ENCODE measurements at places on chromosomes 6 and 20. TPM values are rescaled to one million over a fixed set of nuclear protein-coding genes. Genes with fewer than 3 reads are reported as not detected.

- peaks cover 2% of the 10 kb centered on the region for H3K27me3 ChIP-seq
- DNase-seq, result no peak
- no peak overlapping the region for H3K27ac ChIP-seq
- H3K4me3 ChIP-seq, result no peak overlapping the region
- no peaks in the 10 kb centered on the region for H3K36me3 ChIP-seq
Observed at GRCh38 chr6:56727097-56727850, 84.6 kb upstream of the DST start.

DNA sequence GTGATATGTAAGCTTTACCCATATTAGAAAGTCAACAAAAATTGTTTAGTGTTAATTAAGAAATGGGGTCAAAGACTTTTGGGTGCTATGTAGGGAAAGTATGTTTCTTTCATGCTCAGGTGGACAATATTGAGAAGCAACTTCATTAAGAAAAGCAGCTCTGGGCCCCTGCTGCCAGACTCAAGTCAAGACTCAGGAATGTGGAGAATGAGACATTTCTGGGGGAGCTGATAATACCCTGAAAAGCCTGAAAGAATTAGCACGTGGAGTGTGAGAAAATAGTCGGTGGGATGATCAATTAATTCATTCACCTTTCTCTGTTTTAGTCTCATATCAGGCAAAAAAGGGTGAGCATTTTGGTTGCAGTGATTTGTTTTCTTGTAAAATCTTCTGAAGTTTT is 175.1 kb upstream of the IMPG1 start:
- H3K27me3 ChIP-seq, result no peaks in the 10 kb centered on the region
- no peaks in the 10 kb centered on the region for H3K4me1 ChIP-seq
- no peaks in the 10 kb centered on the region for H3K36me3 ChIP-seq
- no peak for DNase-seq
- no peak overlapping the region for H3K27ac ChIP-seq

- H3K27me3 ChIP-seq, result peaks cover 1% of the 10 kb centered on the region
- no peak for DNase-seq
- H3K4me1 ChIP-seq, result peaks cover 11% of the 10 kb centered on the region
- H3K27ac ChIP-seq, result no peak overlapping the region
- no peaks in the 10 kb centered on the region for H3K36me3 ChIP-seq
Observed at GRCh38 chr6:144278659-144279314, 6.3 kb upstream of the UTRN start.

DNA sequence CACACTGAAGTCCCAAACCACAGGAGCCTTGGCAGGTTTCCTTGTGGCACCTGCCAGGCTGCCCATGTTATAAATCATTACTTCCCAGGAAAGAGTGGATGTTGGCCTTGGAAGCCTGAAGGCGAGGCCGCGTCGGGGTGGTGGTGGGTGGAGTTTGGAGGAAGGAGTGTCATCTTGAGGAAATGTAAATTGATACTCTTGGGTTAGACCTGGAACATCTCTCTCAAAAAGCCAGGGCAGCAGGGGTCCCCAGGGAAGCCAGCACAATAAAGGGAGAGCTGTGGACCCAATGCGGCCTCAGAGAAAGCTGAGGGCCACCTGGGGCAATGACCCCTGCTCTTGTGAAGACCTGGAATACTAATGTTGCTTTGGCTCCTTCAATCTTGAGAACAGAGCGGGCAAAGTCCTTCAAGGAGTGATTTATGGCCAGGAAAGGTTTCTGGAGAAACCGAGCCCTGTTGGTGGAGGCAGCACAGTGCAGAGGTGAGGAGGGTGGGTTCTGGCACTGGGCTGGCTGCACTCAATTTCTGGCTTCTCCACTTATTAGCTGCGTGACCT is 26.3 kb upstream of the TRAF3IP2 start:
- DNase-seq, result no peak
- H3K27ac ChIP-seq, result no peak overlapping the region
- H3K4me1 ChIP-seq, result no peaks in the 10 kb centered on the region
- no peaks in the 10 kb centered on the region for H3K36me3 ChIP-seq
- H3K27me3 ChIP-seq, result peaks cover 4% of the 10 kb centered on the region

DNA sequence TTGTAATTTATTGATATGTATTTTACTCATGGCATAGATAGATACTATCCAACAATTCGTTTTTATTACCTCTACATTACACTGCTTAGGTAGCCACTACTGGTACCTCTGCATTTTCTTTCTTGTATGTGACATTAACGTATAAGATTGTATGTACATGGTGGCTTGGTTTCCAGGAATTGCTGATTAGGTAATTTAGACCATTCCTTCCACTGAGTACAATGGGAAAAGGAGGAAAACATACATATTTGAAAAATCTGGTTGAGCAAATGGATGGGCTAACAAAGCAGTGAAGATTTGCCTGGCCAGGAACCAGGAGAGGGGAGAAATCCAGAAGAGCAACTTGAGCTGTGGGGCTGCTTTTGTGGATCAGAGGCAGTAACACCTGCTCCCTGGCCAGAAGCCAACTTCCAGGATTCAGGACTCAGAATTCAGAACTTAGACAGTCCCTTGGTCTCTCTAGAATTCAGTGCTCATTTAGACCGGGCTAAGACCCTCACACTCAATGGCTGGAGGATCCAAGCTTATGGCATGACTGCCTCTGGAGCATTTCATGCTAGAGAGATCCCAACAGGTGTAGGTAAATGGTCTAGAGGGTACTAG is 17.9 kb upstream of the MICB start:
- H3K4me3 ChIP-seq, result no peak overlapping the region
- H3K36me3 ChIP-seq, result no peaks in the 10 kb centered on the region
- peaks cover 3% of the 10 kb centered on the region for H3K4me1 ChIP-seq
- peaks cover 2% of the 10 kb centered on the region for H3K27me3 ChIP-seq

DNA sequence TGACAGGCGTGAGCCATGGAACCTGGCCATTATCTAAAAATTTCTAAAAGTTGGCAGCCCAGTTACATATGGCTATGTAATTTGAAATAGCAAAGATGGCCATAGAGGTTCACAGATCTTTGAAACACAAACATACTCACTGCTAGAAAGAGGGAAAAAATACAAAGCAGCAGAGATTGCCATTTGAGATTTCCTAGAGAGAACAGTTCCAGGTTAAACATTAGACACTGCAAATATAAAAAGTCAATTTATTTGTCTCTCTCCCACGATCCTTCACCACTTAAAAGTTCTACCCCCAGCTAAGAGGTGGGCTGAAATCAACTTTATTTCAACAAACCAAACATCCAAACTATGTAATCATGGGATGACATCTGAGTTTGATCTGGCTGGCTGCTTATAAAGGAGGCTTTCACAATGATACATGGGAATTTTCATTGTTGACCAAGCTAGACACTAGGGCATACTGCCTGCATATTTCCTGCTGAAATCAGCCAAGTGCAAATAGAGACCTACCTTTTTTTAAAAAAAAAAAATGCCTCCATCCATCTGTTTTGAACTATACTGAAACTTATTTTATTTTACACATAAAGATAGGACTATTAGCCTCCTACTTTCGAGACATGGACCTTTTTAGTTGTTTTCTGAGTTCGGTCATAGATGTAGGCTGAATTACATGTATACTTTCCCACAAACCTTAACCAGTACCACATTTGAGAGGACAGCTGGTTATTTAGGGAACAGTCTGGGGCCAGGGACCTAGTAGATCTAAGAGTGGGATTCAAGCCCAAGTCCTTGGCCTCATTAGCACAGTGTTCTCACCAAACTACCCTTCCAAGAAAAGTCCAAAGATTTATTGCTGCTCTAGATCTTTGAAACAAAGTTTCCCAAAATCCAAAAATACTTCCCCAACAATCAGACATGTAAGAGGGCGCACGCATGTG is 16.6 kb downstream of the DCDC2 start:
- H3K27me3 ChIP-seq, result peaks cover 18% of the 10 kb centered on the region
- H3K27ac ChIP-seq, result no peak overlapping the region
- DNase-seq, result no peak
- H3K4me3 ChIP-seq, result no peak overlapping the region
- no peaks in the 10 kb centered on the region for H3K36me3 ChIP-seq
- no peaks in the 10 kb centered on the region for H3K4me1 ChIP-seq

- peaks cover 19% of the 10 kb centered on the region for H3K4me1 ChIP-seq
- DNase-seq, result peak; percentile 43
- peak overlapping the region; percentile 25 for H3K27ac ChIP-seq
- peaks cover 4% of the 10 kb centered on the region for H3K27me3 ChIP-seq
- H3K36me3 ChIP-seq, result peaks cover 2% of the 10 kb centered on the region
Observed at GRCh38 chr6:83193747-83194566, 800 bp downstream of the RWDD2A start.

- no peak overlapping the region for H3K4me3 ChIP-seq
- no peaks in the 10 kb centered on the region for H3K4me1 ChIP-seq
- H3K27ac ChIP-seq, result no peak overlapping the region
Observed at GRCh38 chr6:140592877-140593276, 1218.4 kb upstream of the CITED2 start.

GRCh38 chr20:11043001-11043400 is 369.2 kb upstream of the JAG1 start:
- H3K4me3 ChIP-seq, result no peak overlapping the region
- no peaks in the 10 kb centered on the region for H3K36me3 ChIP-seq
- H3K27me3 ChIP-seq, result no peaks in the 10 kb centered on the region
- DNase-seq, result no peak
- H3K27ac ChIP-seq, result no peak overlapping the region

GRCh38 chr6:142566628-142567396 is 265.0 kb downstream of the ADGRG6 start:
- peak overlapping the region; percentile 3 for H3K27ac ChIP-seq
- H3K36me3 ChIP-seq, result no peaks in the 10 kb centered on the region
- no peak for DNase-seq
- H3K27me3 ChIP-seq, result no peaks in the 10 kb centered on the region

GRCh38 chr6:164845773-164846172 is 463.6 kb downstream of the C6orf118 start:
- no peaks in the 10 kb centered on the region for H3K27me3 ChIP-seq
- no peaks in the 10 kb centered on the region for H3K4me1 ChIP-seq
- H3K27ac ChIP-seq, result no peak overlapping the region
- DNase-seq, result no peak

DNA sequence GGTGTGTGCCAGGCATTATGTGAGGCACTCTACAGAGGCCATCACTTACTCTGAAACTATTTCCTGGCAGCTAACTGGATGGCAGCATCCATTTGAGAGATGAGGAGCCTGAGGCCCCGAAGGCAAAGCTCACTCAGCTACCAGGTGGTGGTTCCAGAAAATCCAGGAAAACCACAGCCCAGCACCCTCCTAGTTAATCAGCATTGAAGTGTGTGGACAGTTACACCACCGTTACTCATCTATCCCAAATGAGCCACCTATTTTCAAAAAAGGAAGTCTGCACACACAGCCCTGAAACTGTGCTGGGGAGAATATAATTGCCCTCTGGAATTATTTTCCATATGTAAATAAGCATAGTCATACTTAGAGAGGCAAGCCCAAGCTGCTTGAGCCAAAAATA is 67.4 kb downstream of the CNBD2 start:
- no peaks in the 10 kb centered on the region for H3K27me3 ChIP-seq
- DNase-seq, result no peak
- H3K36me3 ChIP-seq, result no peaks in the 10 kb centered on the region

- peaks cover 3% of the 10 kb centered on the region for H3K4me1 ChIP-seq
- H3K4me3 ChIP-seq, result no peak overlapping the region
- no peak for DNase-seq
Observed at GRCh38 chr6:167403427-167403826, 78.5 kb downstream of the TTLL2 start.

DNA sequence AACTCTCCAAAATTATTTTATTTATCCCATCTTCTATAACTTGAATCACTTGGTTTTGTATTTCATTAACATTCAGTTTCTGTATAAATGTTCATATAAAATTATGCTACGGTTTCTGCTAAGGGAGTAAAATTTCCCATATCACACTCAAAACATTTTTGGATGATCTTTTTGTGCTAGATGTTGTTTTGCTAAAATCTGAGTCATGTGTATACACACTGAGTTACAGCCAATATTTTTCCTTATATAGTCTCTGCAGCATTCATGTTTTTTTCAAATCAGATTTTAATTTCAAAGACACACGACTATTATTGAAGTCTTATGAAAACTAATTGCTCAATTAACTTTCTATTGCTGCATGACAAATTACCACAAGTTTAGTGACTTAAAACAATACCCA is 54.3 kb upstream of the SLC2A12 start:
- no peak overlapping the region for H3K27ac ChIP-seq
- no peaks in the 10 kb centered on the region for H3K4me1 ChIP-seq
- no peak for DNase-seq
- no peak overlapping the region for H3K4me3 ChIP-seq
- H3K27me3 ChIP-seq, result peaks cover 3% of the 10 kb centered on the region
- H3K36me3 ChIP-seq, result no peaks in the 10 kb centered on the region

GRCh38 chr20:57174737-57175136 is 91.7 kb downstream of the BMP7 start:
- H3K27ac ChIP-seq, result no peak overlapping the region
- no peak overlapping the region for H3K4me3 ChIP-seq
- no peaks in the 10 kb centered on the region for H3K36me3 ChIP-seq
- no peaks in the 10 kb centered on the region for H3K4me1 ChIP-seq
- peaks cover 2% of the 10 kb centered on the region for H3K27me3 ChIP-seq

- H3K27ac ChIP-seq, result no peak overlapping the region
- no peak for DNase-seq
- H3K4me1 ChIP-seq, result peaks cover 2% of the 10 kb centered on the region
- H3K36me3 ChIP-seq, result no peaks in the 10 kb centered on the region
- H3K4me3 ChIP-seq, result no peak overlapping the region
Observed at GRCh38 chr20:23047738-23048214, 1.7 kb downstream of the THBD start.

DNA sequence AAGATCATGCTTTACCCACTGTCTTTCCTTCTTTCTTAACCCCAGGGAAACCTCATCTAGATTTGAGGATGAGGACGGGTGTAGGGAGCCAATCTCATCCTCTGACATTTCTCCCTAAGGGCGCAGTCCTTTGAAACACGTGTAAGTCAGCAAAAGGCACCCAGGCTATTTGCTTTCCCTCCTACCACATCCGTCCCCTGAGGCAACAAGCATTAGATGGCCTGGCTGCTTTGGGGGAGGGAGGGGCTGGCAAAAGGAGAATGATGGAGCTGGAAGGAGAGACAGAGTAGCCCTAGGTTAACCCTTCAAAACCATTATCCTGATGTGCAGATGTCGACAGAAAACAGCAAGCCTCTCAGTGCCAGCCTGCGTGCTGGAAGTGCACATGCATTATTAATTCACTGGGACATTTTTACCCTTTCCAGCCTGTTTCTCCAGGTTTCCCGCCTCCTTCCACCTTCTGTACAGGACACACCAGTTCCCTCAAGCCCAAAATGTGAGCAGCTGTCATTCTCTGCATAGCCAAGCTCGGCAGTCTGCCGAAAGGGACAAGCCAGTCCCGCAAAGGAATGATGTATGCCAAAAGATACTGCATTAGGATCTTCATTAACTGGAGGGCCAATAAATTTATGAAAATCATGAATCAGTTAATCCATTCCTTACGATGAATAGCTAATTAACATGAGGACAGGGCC is 547.2 kb downstream of the CD83 start:
- no peaks in the 10 kb centered on the region for H3K36me3 ChIP-seq
- DNase-seq, result no peak
- H3K4me3 ChIP-seq, result no peak overlapping the region
- H3K27ac ChIP-seq, result peak overlapping the region; percentile 59

GRCh38 chr6:27772261-27773001 is 139.8 kb downstream of the OR2B2 start:
- peak overlapping the region; percentile 48 for H3K4me3 ChIP-seq
- no peaks in the 10 kb centered on the region for H3K36me3 ChIP-seq
- H3K27ac ChIP-seq, result peak overlapping the region; percentile 56
- peaks cover 30% of the 10 kb centered on the region for H3K27me3 ChIP-seq
- peaks cover 13% of the 10 kb centered on the region for H3K4me1 ChIP-seq

GINS1 gene
- 25.6 TPM for total RNA-seq

VSX1 gene
- not detected for total RNA-seq

MACROD2 gene
- total RNA-seq, result not detected

HEY2 gene
- total RNA-seq, result 0.11 TPM

CFAP206 gene
- not detected for total RNA-seq

CDH4 gene
- total RNA-seq, result 0.20 TPM
